HTR-8/SVneo (cell line): ENCODE measurements at places on chromosomes 11 and 22.

GRCh38 chr11:61967924-61968757, 707 bp upstream of the FTH1 start:
- no peak for DNase-seq

GRCh38 chr11:102423936-102424335, 28.6 kb downstream of the TMEM123 start:
- no peak for DNase-seq

DNA sequence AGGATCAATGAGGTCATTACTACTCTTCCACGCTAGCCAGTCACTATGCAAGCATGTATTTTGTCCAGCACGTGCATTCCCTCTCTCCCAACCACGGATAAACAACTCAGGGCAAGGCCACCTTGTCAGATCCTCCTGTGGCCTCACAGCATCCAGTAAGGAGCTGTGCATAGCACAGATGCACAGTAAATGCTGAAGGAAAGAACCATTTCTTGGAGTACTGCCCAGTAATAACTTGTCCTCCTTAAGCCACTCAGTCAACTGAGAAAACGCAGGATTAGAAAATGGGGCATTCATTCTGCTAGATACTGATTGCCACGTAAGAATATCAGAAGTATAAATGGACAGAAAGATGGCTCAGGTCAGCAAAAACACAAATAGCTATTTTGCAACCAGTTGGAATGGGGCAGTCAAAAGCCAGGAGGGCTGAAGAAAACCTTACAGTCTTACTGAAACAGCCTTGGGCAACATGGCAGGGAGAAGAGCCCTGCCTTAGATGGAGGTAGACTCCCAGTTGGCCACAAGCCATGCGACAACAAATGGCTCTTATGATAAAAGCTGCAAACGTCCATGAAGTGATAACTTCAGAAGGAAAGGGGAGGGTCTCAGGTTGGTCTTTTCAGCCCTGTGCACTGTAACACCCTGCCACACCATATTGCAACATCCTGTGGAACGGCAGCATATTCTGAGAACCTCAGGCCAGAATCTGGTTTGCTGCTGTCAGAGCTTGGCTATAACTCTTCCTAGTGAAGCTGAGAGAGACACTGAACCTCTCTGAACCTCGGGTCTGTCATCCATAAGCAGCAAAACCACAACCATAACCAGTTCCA, 23.0 kb downstream of the PC start:
- no peak for DNase-seq

- DNase-seq = no peak
These were observed 49.1 kb upstream of the A4GALT start for GRCh38 chr22:42769574-42770447.

DNA sequence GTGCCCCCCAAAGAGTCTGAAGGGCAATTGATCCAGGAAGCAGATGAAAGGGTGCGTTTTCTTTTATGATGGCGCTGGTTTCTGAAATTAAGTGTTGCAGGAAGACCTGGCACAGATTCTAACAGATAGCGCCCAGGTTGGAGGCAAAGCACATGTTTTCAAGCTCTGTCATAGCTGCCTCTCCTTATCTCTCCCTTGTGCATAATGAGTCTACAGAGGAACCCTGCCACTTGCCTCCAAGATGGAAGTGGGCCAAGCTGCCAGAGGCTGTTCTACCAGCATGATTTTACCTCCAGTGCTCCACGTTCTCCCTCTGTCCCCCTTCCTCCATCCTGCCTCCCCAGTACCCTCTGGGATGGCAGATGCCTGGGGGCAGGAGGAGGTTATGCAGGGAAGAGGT, 30.0 kb upstream of the TLCD5 start:
- DNase-seq = no peak

DNA sequence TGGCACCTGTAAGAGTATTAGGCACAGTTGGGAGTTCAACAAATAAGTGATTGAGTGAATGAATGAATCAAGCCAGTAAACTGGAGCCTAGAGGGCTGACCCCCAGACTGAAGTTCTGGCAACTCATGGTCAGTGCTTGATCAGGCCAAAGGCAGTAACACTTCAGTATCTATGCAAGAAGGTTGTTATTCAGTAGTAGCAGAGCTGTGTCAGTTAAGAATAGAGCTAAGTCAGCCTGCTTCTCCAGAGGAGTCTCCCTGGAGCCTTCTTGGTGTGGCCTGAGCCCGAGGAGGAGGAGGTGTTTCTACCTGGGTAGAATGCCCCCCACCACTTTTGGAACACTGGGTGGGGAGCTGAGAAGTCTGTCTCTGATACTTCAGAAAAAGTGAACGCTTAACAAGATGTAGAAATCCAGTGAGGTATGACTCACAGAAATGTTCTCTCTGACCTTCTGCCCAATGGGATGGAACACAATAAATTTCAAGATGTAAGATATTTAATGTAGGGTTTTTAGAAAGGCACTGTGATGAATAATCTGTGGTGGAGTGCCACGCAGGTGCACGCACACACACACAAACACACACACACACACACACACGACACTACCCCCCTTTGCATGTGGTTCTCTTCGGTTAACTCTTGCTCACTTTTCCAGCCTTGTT, 219.9 kb downstream of the HIPK3 start:
- no peak for DNase-seq

DNA sequence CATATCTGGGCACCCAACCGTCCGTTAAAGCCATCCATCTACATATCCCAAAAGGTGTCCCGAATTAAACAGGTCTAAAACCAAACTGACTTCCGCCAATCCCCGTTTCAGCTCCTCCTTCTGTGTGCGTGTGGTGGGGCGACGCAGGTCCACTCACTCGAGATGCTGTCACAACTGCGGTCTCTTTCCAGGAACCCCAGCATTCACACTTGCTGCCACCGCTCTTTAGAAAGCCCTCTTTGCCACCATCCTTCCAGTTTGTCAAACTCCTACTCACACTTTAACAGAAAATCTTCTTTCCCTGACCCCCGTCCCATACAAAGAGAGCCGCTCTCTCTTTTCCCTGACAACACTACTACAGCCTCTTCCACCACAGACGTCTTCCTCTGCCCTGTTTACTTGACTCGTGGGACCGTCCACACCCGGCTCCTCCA, 467 bp downstream of the ESS2 start:
- no peak for DNase-seq

DNA sequence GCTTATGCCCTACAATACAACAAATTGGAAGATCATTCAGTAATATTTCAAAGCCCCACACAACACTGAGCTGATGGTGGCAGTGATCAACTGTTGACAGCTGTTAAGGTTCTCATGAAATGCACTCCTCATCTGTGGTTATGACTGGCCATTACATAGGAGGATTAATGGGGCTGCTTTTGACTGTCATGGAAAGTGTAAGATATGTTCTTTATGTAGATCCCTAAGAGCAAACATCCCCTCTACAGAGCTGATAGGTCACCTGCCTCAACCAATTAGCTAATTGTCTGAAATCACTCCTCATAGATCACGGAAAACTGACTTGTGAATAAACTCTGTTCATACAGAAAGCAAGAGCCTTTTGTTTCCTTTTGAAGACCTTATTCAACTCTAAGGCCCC, 78.1 kb downstream of the GAB2 start:
- DNase-seq = no peak

- no peak for DNase-seq
These were observed 9.9 kb upstream of the MAFF start for GRCh38 chr22:38191731-38192474.

DNA sequence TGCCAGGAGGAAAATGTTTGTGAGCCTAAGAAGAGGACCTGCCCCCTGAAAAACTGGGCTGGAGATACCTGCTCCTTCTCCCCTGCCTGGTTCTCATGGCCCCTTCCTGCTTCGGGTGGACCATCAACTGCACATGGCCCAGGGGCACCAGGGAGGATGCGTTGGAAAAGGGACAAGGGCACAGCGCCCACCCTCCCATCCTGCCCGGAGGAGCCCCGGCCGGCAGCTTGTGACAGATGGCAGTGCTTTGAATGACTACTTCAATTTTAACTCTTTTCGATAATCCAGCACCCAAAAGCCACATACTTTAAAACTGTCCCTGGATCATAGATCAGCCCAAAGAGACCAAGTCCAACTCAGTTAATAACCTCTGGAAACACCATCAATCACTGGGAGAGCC, 135.8 kb upstream of the NECTIN1 start:
- DNase-seq = no peak

- no peak for DNase-seq
These were observed 38.5 kb downstream of the DNAJC24 start for GRCh38 chr11:31408201-31408600.

DNA sequence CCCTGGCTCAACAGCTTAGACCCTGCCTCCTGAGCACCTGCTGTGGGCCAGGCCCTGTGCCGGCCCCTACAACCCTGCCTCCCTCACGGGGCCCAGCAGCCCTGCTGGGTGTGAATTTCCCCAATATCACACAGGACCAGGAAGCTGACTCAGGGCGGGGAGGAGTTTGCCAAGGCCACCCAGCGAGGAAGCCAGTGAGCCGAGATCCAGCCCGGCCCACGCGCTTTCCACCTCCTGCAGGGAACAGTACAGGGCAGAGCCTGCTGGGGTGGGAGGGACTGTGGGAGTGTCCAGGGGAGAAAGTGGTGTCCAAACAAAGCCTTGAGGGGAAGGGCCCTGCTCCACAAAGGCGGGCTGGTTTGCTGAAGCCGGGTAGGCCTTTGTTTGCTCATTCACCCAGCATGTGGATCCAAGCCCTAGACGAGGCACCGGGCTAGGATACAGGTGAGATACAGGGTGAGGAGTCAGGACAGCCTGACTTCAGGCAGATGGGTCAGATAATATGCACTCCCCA, 26.8 kb downstream of the RPL3 start:
- DNase-seq = peak; percentile 84

DNA sequence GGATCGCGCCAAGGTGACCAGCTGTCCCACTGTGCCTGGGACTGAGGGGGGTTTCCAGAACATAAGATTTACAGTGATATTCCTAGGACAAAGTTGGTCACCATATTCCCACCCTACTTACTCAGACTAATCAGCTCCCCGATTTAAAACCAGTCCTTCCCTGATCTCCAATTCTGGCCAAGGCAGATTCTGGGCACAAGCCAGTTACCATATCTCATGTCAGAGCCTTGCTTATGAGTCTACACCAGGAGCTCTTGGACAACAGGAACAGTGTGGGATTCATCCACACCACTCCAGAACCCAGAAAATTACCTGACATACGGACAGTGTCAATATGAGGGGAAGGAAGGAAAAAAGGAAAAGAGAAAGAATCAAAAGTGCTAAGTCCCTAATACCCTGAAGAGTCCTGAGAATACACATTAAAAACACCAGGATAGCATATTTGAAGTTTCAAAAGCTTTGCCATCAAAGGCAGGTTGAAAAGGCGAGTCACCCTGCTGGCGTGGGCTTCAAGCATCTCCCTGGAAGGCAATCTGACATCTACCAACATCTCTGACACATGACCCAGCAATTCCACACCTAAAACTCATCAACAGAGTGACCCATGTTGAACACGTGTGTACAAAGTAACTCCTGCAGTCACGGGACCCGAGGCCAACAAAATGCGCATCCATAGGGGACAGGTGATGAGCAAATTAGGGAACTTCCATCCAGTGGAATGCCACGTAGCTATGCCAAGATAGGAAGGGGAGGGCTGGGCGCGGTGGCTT, 8.0 kb upstream of the IL2RB start:
- no peak for DNase-seq

GRCh38 chr11:7964873-7965272, 374 bp downstream of the NLRP10 start:
- no peak for DNase-seq

DNA sequence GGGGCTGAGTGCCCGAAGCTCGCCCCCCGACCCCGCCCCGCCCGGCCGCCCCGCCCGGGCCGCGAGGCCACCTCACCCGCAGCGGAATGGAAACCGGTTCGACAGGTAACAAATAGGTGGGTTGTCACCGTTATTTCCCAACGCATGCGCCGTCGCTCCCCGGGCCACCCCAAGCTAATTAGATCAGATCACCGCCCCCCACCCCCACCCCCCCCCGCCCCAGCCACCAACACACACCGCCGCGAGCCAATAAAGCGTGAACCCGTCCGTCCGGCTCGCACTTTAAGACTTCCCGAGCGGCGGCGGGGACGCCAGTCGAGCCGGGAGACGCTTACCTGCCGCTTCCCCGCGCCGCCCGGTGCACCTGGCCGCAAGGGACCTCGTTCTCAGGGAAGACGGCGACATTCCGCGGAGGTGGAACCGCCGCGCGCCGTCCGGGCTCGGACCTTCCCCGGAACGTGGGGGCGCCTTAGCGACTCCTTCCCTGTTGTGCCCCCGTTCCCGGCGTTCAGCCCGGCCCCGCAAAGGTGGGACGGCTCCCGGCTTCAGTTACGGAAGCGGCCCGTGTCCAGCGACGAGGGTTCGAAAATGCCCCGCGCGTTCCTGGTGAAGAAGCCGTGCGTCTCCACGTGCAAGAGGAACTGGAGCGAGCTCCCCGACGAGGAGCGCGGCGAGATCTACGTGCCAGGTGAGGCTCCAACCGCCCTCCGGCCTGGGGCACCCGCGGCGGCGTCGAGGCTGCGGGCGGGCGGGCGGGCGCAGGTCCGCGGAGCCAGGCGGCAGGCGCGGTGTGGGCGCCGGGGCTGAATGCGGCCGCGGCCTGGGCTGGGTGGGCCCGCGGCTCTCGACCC, at the start of gene OVOL1:
TSS of gene OVOL1 (plus strand) at position 278 of the 851 bp plus-strand sequence. CDS start at position 589, 311 bp downstream.
- DNase-seq = no peak

DNA sequence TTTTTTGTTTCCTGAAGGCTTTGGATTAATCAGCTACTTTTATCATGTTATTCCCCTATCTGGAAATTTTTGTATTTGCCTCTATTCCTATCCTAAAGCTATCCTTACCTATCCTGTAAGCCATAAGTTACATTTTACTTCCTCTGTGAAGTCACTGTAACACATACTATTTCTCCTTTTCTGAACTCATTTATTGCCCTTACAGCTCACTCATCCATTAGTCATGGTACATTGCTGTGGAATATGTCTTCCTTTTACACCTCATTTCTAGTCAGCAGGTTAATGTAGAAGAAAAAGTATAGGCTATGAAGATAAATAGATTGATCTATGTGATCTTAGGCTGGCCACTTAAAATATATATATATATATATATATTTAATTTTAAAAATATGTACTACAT, 28.0 kb downstream of the SWAP70 start:
- DNase-seq = no peak

GRCh38 chr11:80388130-80388529, 947.3 kb upstream of the TENM4 start:
- DNase-seq = no peak

DNA sequence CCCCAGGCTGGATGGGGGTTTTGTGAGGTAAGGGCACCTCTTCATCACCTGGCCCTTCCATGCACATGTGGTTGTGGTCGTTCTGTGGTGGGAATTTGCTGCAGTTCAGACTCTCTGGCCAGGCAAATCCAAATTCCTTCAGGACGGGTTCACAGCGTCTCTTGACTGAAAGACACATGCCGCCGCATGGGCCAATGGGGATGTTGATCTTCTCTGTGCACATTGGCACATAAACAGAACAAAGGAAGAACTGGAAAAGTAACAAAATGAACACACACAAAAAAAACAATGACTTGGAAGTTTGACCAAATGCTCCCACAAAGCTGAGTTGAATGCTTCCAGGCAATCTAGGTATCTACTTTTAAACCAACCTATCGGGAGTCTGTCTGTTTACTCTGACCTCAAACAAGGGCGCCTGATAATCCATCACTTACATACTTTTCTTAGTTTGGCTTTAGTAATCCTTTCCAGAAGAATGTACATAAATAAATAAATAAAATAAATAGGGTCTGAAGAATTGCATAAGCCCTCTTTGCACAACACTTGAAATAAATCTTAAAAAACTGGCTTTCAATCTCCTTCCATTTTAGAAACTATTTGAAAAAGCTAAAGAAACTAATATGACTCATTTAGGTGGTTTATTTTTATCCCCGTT, 2.8 kb downstream of the FZD4 start:
- no peak for DNase-seq
